Activated naive CD4-positive, alpha-beta T cell treated with anti-CD3 and anti-CD28 coated beads, Interleukin-2, amount 10 ng/mL, durations not matched to agents 5 hours and 36 hours (primary cell): ENCODE measurements at places on chromosomes 1 and 21. TPM values are rescaled to one million over a fixed set of nuclear protein-coding genes. Genes with fewer than 3 reads are reported as not detected.

Gene CNKSR1
- 5.0 TPM for total RNA-seq

Gene ELOVL1
- 58.0 TPM for total RNA-seq

Gene C1QA
- total RNA-seq = not detected

Gene ADORA1
- not detected for total RNA-seq

Gene VAMP4
- 20.1 TPM for total RNA-seq

Gene SLC16A4
- total RNA-seq = 0.55 TPM

Gene SLAMF1
- 54.0 TPM for total RNA-seq
